ENCODE measurements at places on chromosomes 7 and 10.

DNA sequence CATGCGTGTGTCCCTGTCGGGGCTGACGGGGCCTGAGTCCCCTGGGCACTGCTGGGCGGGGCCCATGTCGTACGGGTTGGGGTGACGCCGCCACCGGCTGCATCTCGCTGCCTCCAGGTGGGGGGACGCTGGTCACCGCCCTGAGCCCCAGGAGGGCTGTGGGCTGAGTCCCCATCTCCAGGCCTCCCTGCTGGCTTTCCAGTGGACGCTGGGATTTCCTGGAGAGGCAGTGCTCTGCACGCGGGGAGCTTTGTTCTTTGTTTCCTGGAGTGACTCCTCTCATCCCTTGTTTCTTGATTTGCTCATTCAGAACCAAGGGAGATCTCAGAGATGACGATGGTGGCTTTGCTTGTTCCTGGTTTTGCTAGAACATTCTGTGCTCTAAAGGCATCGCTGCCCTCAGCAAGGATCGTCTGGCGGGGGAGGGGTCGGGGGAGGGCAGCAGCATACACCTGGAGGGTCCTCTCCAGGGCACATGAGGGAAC lies 21.0 kb downstream of the PWWP2B start:
- DNase-seq = no peak

GRCh38 chr10:29931833-29932232 lies 127.6 kb downstream of the JCAD start:
- no peak for DNase-seq

DNA sequence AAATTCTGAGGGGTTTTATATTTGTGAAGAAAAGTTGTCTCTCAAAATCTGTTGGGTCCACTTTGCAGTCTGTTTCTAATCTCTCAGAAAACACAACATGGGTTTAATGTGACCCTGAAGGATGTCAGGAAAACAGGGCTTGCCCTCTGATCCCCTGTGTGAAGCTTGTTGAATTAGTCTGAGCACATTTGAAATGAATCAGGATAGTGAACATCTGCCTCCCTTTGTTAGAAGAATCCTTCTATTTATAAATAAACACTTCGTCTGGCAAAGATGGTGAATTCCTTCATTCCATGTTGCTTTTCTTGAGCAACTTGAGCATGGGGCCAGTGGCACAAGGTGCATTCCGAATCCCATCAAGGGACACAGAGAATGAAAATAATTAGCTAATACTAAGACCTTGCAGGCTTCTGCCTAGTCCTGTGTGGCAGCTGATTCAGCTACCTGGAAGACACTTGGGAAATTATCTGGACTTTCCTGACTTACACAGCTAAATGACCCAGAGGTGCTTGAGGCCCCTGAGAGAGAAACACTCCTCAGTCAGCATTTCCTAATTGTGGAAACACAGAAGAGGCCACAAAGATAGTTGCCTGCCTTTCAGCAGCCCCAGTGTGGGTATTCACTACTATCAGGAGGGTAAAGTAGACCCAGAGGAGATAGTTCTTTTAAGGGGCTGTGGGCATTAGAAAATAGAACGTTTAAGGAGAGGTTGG lies 305.5 kb downstream of the C7orf25 start:
- no peak for DNase-seq

DNA sequence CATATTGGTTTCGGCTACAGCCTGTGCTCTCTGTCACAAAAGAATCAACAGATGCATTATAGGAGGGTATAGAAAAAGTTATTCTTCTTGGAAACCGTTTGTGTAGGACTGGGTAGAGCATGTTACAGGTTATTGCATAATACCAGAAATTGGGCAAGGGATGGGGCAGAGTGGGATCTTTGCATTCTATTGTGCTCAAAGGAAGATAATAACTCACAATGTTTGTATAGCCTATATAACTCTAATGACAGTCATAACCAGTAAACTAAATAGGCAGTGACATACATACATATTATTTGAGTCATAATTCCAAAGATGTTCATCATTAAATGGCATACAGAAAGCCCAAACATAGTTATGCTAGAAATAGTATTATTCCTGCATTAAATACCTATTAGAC lies 179.7 kb downstream of the XPNPEP1 start:
- no peak for DNase-seq

DNA sequence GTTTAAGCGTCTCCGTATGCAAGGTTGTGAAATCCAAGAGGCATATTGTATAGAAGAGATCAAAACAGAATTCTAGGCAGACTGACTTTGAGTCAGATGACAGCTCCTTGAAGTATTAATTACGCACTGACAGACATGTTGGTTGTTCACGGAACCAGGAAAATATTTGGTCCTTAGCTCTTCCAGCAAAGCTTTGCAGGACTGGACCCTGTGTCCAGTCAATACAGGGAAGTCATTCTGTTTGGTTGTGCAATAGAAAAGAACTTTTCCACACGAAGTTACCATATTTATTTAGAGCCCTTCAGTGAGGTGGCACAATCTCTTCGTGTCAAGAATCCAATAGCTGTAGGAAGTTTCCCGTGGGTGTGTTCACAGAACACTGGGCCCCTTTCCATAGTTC lies 205.3 kb downstream of the ARHGAP21 start:
- DNase-seq = no peak

GRCh38 chr10:100710151-100710871 lies 35.1 kb upstream of the PAX2 start:
- no peak for DNase-seq

- DNase-seq = no peak
These were observed 280.4 kb downstream of the CELF2 start for GRCh38 chr10:11298116-11298515.

GRCh38 chr7:35991511-35992232 lies 161.4 kb upstream of the EEPD1 start:
- no peak for DNase-seq

Data from effector memory CD4-positive, alpha-beta T cell (primary cell).